OCI-M1 (cell line): ENCODE measurements at places on chromosomes 7 and 10.
A peak's percentile ranks its signal among the peaks of the same experiment; 100 is the strongest.

- no peak for DNase-seq
Measured at GRCh38 chr7:3455806-3456595, 154.9 kb downstream of the SDK1 start.

DNA sequence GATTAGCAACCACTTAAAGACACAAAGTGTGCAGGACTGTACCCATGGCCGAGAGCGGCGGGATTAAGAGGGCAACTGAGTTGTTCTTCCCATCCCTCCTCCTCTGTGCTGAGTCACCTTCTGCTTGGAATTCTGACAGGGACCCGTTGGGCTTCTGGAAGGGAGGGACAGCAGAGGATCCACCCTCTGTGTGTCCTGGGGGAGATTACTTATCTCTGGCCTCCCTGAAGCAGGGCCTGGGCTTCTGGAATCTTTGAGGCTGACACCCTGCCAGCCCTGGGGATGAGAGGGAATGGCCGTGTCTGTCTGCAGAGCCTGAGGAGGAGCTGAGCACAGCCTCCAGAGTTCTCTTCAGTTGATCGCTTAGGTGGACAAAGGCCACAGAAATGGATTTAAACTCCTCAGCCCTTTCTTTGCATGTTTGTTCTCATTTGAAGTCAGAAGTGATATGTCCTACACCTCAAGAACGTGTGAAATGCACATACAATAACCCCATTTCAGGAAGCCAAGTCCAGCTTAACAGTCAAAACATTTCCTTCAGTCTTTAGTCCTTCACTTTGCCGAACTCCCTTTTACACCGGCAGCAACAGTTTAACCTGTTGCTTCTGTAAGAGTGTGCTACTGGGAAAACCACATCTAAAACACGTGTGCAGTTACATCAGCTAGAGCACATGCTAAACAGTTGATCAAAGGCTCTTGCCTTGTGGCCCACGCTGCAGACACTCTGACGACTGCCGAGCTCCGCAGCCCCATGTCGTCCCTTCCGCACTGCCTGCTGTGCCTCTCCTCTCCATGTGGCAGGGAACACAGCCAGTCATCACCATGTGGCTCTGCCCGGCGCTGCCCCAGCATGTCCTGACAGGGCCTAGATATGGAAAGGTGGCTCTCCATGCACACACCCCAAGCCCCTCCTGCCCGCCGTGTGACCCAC is 55.7 kb downstream of the IKZF1 start:
- peak; percentile 27 for DNase-seq

DNA sequence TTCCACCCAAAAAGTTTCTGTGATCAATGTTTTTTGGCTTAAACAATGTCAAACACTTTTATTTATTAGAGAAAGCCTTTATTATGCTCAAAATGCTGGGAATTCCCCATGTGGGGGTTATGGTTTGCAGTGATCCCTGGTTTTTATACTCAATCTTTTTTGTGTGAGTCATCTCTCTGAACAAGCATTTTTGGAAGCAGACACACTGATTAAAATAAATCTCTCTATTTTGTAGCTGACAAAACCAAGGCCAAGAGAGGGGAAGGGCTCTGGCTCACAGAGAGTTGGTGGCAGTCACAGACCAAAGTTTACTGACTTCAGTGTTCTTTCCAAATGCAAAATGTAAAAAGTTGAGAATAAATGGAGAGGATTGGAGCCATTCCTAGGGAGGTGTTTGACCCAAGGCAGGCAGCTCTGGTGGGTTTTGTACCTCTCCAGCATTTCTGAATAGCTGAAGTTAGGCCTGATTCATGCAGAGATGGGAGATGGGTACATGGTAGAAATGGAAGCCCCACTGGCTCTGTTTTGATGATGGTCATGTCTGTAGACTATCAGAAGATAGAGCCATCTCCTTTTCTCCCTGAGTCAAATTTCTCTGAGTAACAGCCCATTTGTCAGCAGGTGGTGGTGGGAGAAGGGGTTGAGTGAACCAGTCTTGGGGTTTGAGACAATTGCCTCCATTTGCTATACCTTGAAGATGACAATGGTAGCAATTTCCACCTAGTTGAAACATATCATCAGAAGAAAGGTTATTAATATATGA is 45.4 kb upstream of the NAMPT start:
- DNase-seq: no peak

GRCh38 chr10:71978476-71978875 is 14.3 kb downstream of the CHST3 start:
- peak; percentile 54 for DNase-seq

- DNase-seq: no peak
Measured at GRCh38 chr10:65231148-65231547, 1694.7 kb upstream of the LRRTM3 start.

DNA sequence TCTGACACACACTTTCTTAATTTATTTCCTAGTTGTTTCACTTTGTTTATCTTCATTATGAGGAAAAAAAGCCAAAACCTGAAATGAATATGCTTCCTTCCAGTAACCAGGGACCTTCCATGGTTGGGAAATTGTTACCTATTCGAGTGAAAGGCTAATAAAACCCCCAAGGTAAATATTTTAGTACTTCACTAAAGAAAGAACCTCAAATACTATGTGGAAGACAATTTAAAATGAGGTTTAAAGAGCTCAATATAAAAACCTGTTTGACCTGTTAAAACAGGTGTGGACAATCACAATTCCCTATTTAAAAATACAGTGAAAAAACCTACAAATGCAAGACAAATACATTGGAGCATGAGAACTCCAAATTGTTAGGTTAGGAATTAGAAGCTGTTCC is 192.6 kb downstream of the CFTR start:
- DNase-seq: no peak

GRCh38 chr7:42174391-42174912 is 62.6 kb downstream of the GLI3 start:
- DNase-seq: no peak

DNA sequence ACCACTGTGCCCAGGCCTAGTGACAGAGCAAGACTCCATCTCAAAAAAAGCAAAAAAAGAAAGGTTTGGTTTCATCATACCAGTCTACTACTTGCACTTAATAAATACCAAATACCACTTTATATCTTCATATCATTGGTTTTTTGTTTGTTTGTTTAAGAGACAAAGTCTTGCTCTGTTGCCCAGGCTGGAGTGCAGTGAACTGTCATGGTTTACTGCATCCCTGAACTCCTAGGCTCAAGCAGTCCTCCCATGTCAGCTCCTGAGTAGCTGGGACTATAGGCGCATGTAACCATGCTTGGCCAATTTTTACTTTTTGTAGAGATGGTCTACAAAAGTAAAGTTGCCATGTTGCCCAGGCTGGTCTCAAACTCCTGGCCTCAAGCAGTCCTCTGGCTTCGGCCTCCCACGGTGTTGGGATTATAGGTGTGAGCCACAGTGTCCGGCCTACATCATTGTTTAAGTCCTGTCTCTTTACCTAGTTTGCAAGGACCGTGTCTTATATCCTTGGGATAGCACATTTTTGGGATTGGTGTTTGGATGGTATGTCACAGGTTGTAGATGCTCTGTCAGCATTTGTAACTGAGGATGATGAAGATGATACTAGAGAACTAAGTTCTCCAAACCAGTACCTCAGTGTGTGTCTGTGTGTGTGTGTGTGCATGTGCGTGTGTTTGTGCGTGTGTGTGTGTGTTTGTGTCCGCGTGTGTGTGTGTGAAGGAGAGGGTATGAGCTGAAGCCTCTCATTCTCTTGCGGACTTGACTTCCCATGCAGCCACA is 9.3 kb downstream of the LMTK2 start:
- no peak for DNase-seq

DNA sequence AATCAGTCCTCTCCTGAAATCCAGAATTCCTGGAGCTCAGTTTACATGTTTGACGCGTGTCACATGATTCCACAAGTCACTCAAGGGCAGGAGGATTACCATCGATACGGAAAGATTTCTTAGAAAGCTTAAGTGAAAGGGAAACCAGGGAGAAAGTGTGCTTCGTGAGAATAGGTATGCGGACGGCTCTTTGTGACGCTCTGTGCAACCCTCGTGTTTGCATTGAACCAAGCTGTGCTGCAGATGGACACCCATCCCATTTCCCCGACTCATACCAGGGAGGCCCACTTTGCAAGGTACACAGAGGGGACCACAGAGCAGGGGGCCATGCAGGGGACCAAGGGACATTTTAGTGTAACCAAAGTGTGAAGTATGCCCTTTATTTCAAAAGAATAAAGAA is 43.2 kb downstream of the IKZF1 start:
- DNase-seq: no peak

GRCh38 chr10:28411648-28412047 is 108.8 kb upstream of the MPP7 start:
- DNase-seq: no peak

DNA sequence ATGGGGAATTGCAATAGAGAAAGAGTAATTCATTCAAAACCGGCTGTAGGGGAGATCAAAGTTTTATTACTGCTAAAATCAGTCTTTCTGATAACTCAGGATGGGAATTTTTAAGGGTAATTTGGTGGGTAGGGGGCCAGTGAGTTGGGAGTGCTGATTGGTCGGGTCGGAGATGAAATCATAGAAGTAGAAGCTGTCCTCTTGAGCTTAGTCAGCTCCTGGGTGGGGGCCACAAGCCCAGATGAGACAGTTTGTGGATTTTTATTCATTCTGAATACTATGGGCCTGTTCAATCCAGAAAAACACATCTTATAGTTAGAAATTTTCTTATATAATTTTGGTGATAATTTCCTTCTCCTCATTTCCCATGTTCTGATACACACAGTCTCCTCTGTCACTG is 25.4 kb downstream of the CALD1 start:
- DNase-seq: no peak

GRCh38 chr10:120794390-120794789 is 56.8 kb upstream of the WDR11 start:
- no peak for DNase-seq

DNA sequence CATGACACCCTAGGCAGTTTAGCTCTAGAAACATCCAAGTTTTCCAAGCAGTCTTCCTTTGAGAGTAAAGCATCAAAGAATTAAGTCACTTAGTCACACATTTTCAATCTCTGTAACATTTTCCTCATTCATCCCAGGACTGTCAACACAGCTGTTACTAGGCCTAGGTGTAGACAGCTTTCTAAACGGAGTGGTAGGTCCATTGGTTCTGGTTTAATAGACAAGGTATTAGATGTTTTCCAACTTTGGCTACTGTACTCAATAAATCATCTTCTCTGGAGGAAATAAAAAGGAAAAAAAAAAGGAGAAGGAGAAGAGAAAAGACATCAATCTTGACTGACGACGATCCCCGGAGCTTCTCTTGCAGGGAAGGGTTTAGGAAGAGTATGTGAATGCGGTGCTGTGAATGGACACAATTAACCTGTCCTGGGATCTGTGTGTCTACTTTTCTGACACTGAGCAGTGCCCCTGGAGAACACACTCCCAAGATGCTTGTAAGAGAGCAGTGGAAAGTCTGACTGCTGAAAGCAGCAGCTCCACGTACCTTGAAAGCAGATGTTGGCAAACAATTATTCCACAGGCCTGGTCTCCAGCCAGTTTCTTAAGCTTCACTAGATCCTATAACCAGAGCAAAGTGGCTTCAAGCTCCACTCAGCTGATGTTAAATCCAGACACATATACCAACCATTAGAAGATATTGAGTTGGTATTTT is 59.1 kb downstream of the CXCL12 start:
- DNase-seq: no peak

GRCh38 chr10:1434202-1434601 is 303.1 kb downstream of the ADARB2 start:
- DNase-seq: no peak
